Right ventricle myocardium superior (tissue), 1 donor: ENCODE measurements at places on chromosomes 2 and 18. TPM values are rescaled to one million over a fixed set of nuclear protein-coding genes. Genes with fewer than 3 reads are reported as not detected.
A peak's percentile ranks its signal among the peaks of the same experiment; 100 is the strongest.

DNA sequence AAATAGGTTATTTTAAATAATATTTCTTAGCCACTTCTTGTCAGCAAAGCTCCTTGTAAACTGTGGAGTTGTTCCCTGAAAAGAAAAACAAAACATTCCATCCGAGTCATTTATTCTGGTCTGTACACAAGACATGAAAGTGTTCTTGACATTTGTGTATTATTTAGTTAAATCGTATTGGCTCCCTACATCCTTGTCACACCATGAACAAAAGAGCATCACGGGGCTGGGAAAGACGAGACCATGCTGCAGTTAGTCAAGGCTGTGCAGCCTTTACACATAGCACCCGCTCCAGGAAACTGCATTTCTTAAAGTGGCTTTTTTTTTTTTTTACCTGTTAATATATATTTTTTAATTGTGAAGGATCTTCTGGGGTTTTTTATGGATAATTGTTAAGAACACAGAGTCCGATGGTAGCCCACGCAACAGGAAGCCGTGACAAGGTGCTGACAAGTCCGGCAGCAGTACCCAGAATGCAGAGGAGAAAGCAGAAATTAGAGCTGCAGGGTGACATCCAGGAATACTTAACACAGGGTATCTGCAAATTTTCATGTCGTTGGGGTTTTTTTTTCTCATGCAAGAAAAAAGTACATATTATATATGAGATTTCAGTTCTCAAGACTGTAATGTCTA, 588.4 kb downstream of the ARHGAP15 start:
- DNase-seq: no peak

- peak; percentile 47 for DNase-seq
Observed at GRCh38 chr18:8288472-8289195, 320.6 kb upstream of the RAB12 start.

DNA sequence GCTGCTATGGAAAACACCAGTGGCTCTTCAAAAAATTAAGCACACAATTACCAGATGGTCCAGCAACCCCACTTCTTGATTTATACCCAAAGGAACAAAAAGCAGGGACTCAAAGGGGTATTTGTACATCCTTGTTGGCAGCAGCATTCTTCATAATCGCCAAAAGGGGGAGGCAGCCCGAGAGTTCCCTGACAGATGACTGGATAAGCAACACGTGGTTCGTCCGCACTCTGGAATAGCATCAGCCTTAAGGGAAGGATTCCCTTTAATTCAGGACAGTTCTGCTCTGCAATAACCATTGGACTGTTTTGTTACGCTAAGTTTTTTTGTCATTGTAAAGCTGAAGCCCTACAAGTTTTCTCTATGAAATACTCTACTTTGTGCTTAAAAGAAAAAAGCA, 76.7 kb upstream of the TWIST2 start:
- DNase-seq: no peak

DNA sequence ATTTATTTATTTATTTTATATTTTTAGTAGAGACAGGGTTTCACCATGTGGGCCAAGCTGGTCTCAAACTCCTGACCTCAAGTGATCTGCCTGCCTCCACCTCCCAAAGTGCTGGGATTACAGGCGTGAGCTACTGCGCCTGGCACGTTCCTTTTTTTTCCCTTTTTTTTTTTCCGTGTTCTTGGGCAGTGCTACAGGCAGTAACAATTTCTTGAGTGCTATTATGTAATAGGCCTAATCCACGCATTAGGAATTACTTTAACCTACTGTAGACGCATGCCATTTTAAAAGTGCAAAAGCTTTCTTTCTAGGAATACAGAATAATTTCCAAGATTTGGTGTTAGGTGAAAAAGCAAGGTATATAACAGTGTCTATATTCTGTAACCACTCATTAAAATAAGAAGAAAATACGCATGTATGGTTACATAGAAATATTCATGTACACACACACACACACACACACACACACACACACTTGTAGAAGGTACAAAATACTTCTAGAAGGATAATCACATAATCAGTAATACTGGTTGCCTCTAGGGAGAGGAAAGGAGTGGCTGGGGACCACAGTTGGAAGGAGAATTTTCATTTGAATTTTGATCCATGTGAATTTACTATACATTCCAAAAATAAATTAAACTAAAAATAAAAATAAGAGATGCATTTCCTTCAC, 92.3 kb downstream of the METTL8 start:
- DNase-seq: no peak

DNA sequence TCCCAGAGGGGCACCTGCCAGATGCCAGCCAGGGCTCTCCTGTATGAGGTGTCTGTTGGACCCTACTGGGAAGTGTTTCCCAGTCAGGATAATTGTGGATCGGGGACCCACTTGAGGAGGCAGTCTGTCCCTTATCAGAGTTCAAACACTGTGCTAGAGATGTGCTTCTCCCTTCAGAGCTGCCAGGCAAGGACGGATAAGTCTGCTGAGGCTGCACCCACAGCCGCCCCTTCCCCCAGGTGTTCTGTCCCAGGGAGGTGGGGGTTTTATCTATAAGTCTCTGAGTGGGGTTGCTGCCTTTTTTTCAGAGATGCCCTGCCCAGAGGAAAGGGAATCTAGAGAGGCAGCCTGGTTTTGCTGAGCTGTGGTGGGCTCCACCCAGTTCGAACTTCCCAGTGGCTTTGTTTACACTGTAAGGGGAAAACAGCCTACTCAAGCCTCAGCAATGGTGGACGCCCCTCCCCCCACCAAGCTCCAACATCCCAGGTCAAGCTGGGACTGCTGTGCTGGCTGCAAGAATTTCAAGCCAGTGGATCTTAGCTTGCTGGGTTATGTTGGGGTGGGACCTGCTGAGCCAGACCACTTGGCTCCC, 324.0 kb upstream of the SETBP1 start:
- DNase-seq: no peak

- DNase-seq: no peak
Observed at GRCh38 chr2:10817413-10817812, 4.8 kb upstream of the PDIA6 start.

DSEL gene
- 1.7 TPM for total RNA-seq

ASTL gene
- total RNA-seq: not detected

- DNase-seq: no peak
Observed at GRCh38 chr18:31376477-31376876, at the start of gene DSG4. Gene DSG4 (plus strand): TSS chr18:31376777. CDS start chr18:31376912, 135 bp downstream.

TGFA gene
- 2.1 TPM for total RNA-seq
